ENCODE measurements at places on chromosomes 16 and 17.

- DNase-seq: no peak
These were observed 51.7 kb downstream of the ZNF778 start for GRCh38 chr16:89268987-89269735.

- peak; percentile 29 for DNase-seq
These were observed 36.8 kb downstream of the CBFA2T3 start for GRCh38 chr16:88939972-88940861.

- no peak for DNase-seq
These were observed 15.8 kb downstream of the GPRC5C start for GRCh38 chr17:74447628-74448159.

DNA sequence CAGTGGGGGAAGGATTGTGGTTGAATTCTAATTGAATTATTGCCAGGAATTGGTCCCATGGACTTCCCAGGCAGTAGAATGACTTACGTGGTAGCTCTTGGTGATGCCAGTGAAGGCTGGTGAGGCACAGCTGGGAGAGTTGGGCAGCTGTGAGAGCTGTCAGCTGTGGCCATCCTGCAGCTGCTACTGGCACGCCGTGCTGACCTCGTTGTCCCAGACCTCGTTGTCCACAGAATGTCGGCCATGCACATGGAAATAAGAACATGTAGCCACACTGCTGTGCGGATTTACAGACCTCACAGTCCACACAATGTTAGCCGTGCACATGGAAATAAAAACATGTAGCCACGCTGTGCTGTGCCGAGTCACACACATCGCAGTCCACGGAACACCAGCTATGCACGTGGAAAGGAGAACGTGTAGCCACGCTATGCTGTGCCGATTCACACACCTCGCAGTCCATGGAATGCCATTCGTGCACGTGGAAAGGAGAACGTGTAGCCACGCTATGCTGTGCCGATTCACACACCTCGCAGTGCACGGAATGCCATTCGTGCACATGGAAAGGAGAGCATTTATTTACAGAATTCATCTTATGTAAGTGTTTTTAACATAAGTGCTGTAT is 59.2 kb downstream of the BANP start:
- DNase-seq: no peak

DNA sequence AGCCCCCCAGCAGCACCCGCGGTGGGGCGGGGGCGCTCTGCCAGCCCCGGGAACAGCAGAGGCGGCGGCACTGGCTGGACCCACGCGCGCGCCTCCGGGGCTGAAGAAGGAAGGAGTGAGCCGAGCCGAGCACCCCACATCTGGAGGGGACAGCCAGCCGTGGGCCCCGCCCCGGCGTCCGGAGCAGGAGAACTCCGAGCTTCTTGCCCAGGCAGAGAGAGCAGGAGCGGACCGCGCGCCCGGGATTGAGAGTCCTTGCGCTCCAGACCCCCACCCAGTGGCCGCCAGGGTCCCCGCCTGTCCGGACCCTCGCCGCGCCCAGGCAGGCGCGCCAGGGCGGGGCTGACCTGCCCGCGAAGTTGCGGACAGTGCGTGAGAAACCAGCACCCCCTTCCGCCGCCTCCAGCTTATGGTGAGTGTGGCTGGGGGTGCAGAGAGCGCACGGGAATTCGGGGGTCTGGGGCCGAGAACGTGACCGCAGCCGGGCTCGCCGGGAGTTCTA is 921.9 kb upstream of the EEF2KMT start:
- DNase-seq: no peak

DNA sequence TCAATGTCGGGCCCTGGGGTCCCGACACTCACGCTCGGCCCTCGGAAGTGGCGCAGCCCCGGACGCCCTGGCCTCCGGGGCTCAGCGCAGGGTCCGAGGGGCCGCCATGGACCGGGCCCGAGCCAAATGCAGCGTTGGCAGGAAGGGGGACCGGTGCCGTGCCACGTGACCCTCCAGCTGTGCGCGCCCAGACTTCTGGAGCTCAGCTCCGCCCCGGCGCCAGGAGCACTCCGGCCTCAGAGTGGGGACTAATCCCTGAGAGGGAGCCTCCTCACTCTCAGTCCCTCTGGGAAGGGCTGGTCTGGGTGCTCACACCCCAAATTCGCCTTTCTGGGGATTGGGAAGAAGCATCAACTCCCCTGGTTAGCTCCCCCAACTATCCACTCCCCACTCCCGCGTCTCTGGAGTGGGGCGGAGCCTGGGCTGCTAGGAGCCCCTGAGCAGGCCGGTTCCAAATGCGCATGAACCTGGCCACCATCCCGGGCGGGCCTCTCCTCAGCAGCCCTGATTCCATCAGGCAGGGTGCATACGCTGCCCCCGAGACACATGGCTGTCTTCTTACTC is at the start of gene B3GNT9:
TSS of gene B3GNT9 (minus strand) at position 166 of the 564 bp plus-strand sequence. CDS start 513 bp downstream, outside the sequence.
- DNase-seq: peak; percentile 93

- no peak for DNase-seq
These were observed 35.5 kb downstream of the GAN start for GRCh38 chr16:81350306-81350615.

DNA sequence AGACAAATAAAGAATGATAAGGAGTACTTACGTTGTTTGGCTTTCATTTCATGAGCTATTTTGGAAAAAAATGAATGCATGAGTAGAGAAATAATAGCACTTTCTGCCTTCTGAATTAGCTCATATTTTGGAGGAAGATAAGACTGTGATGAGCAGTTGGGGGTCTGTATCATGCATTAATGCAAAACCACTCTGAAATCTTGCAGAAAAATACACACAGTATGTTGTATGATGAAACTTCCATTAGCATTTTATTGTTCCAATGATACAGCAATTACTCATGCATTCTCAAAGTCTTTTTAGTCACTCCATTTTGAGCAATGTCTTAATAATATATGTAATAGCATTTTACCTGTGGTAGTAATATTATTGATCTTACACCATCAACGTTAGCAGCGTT is 571.0 kb downstream of the CDH8 start:
- no peak for DNase-seq

DNA sequence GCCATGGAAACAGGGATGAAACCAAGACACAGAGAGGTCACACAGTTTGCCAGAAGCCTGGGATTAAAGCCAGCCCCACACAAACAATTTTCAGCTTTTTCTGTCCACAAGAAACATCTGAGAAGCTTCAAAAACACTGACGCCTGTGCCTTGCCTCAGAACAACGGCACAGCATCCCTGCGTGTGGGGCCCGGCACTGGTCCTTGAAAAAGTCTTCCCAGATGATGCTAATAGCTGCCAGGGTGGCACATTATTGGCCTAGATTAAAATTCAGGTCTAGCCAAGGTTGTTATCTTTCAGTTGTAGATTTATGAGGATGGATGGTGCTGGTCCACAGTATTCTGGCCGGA is 321.4 kb downstream of the HAPSTR1 start:
- DNase-seq: no peak

DNA sequence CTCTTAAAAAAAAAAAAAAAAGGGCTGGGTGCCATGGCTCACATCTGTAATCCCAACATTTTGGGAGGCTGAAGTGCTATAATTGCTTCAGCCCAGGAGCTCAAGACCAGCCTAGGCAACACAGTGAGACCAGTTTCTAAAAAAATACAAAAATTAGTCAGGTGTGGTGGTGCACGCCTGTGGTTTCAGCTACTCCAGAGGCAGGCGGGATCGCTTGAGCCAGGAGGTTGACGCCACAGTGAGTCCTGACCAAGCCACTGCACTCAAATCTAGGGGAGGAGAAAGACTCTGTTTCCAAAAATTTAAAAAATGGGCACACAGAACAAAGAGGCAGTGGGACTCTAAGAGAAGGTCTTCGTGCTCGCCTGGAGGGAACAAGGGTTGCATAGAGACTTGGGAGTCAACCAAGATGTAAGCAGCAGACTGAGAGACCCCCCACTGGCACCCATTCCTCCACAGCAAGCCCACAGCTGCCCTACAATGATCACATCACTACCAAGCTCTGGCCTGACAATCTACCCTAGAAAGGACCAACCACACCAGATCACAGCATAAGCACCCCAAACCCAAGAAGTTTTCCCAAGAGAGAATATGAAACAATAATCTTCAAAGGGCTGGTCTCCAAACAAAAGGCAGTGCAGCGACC is 121.6 kb downstream of the ANKRD11 start:
- DNase-seq: no peak

DNA sequence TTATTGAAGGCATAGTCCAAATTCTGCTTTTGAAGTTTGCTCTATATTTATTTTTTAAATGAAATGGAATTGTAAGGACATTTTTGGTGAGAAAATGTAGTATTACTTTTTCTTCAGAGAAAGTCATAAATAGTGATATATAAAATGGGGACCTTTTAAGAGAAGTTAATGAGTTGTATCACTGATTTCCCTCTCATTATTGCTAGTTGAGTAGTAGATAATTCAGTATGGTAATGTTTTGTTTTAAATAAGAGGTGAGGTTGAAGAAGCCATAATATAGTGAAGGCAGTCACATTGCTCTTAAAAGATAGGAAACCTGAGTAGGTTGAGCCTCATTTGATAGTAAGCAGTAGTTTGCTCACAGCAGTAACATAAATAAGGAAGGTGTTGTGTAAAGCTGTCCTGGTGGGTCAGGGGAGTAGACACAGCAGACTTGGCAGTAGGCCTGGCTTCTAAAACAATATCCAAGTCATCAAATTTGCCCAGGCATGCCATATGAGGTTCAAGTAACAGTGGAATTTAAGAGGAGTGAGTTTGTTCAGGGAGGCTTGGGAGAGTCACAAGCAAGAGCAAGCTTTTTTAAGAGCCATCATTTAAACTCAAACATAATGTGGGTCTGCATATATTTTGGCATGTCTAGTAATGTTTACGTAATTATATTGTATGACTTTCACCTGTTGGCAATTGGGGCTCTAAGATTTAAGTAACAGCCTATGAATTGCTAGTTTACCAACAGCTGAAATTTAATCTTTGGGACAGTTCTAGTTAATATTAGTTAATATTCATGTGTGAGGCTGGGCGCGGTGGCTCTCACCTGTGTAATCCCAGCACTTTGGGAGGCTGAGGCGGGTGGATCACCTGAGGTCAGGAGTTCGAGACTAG is 6.5 kb downstream of the NFATC3 start:
- no peak for DNase-seq

GRCh38 chr16:24009098-24009497 is 173.3 kb downstream of the PRKCB start:
- DNase-seq: no peak

DNA sequence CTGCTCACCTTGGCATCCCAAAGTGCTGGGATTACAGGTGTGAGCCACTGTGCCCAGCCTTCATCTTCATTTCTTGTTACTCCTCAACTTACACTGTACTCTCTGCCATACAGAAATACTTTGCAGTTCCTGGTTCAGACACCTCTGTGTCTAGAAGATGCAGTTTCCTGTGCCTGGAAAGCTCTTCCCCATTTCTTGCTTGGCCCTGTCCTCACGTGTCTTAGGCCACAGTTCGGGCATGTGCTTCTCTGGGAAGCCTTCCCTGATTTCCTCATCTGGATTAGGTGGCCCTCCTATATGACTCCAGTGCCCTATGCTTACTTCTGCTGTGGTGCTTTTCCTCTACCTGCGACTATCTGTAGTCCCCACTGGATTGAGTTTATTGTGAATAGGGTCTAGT is 26.5 kb upstream of the CDR2 start:
- DNase-seq: no peak
